ENCODE measurements at places on chromosomes 3 and 15. TPM values are rescaled to one million over a fixed set of nuclear protein-coding genes. Genes with fewer than 3 reads are reported as not detected.

Gene UTS2B
- 0.69 TPM for total RNA-seq

Gene DGKG
- 0.17 TPM for total RNA-seq

Gene PRSS50
- not detected for total RNA-seq

Gene FBXO40
- total RNA-seq: not detected

Gene PLA2G4D
- 0.24 TPM for total RNA-seq

Gene LYZL4
- not detected for total RNA-seq

Gene LACTB
- 14.6 TPM for total RNA-seq

All from colonic mucosa (tissue), 4 donors.